ENCODE measurements at places on chromosomes 2 and 18.

DNA sequence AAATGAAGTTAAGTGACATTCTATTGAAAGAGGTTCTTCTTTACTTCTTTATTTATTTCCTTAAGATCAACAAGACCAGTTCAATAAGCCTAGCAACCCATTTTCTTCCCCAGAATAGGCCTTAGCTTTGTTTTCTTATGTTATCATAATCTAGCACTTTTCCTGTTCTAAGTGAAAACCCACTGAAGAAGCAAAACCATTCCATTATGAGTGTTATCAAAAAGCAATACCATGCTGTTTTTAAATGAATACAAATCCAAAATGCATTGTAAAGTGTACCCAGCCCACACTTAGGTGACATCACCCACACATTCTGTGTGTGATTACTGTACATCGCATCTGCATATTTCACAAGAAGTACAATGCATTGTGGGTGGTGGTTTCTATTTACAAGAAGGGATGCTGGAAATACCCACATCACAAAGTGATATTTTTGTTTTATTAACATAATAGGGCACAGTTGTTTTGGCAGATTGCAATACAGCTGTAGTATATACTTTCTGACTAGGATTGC, 679.5 kb downstream of the KCNJ3 start:
- DNase-seq: no peak

- DNase-seq: no peak
Measured at GRCh38 chr18:44895176-44895798, 214.6 kb downstream of the SETBP1 start.

DNA sequence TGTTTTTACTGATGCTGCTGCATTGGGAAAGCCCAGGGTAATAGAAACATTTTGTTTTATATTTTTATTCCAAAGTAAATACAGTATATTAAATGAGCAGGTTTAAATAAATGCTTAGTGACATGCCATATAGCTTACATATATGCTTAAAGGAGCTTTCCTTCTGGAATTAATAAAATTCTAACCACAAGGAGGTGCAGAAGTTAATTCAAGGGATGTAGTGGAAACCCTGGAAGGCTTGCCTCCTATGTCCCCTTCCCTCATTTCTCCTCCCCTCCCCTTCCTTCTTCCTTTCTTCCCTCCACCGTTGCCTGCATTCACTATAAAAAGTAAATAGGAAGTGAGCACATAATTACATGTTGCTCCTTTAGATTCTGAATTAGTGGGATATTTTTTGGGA, 96.3 kb downstream of the UBE2E3 start:
- no peak for DNase-seq

DNA sequence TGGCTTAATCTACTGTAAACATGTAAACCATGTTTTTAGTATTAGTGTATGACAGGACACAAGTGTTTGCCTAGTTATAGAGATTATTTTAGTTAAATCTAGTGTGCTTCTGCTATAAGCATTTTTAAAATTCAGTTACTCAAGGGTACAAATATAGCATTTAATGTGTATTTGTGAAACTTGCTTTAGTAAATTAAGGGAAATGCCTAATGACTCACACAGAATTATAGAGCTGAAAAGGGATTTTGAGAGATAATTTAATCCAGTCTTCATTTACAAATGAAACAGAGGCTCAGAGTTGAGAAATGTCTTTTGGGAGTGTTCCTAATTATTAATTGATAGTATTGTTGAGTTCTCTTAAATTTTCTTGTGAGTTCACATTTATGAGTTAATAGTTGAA, 8.2 kb downstream of the ACTR3 start:
- DNase-seq: no peak

GRCh38 chr2:219495531-219496122, 3.1 kb upstream of the GMPPA start:
- peak; percentile 41 for DNase-seq

DNA sequence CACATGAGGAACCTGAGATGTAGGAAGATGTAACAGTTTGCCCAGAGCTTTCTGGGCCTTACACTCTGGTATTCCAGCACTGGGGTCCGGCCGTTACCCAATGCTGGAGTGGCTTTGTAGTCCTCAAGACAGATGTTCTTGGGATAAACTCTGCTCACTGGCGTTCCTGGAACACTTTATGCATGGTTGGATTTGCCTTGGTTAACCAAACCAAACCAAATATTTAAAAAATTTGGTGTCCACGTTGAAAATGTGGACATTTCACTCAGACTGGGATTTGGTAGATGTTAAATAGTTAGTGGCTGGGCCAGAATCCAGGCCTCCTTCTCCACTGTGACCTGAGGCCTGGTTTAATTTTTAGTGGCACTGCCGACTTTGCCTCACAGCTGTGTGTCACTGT, 81.5 kb downstream of the ACOXL start:
- DNase-seq: no peak

GRCh38 chr2:88059979-88060906, 4.7 kb upstream of the KRCC1 start:
- no peak for DNase-seq

- no peak for DNase-seq
Measured at GRCh38 chr2:127027715-127028114, 79.2 kb downstream of the BIN1 start.

DNA sequence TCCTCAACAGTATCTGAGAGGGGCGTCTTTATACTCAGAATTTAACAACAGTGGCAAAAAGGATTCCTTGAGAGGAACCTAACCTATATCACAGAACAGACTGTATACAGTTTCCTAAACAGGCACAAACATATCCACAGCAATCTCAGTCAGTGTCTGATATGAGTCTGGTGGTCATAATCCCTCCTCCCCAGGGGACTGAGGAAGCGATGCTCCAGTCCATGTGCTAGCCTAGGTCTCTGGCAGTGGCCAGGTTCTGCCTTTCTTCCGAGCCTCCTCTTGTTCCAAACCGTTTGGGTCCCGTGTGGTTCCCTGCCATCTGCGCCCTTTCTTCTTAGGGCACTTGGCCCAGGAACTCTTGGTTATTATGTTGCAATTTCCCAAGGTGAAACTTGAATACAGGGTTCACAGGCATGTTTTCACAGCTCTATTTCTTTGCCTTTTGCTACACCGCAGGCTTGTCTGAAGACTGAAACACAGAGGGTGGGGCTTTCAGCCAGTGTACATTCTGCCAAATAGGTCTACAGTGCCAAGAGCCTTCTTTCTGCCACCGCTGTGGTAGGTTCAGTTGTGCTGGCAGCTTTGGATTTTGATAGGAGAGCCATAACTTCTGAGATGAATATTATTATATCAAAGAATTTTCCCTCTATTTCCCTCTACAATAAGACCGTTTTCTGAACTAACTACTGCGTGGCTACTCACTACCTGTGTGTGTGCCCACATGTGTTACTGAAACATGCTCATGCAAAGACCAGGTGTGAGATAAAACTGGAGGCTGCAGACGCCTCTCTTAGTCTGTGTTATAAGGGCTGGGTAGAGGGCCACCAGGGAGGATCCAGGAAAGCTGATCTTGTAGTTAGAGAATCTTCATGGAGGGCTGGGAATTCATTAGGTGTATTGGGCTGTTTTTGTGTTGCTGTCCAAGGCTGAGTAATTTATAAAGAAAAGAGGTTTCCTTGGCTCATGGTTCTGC, 75.0 kb upstream of the HAAO start:
- DNase-seq: no peak

DNA sequence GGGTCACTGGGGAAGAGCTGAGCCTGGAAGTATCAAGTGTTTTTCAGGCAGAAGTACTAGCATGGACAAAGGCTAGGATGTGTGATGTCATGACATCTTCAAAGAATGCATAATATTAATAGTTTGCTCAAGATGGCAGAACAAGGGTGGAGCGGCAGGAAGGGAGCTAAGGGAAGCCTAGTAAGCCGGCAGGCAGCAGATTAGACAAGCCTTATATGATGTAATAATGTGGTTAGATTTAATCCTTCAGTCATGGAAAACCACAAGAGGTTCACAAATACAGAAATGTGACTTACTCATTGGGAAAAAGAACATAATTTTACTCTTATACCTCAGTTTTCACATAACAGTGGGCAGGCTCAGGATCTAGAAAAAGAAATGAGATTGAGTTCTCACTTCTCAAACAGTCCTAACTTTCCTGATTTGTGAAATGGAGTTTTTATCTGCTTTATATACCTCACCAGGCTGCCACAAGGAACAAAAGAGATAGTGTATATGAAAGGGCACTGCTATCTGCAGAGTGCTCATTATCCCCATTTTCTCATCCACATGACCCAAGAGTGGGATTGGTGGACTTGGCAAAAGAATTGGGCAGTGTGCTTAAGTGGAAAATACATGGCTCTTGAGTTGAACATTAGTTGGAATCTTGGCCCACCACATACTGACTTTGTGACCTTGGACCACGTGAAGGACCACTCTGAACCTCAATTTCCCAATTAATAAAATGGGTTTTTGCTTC, 89.1 kb upstream of the LHCGR start:
- DNase-seq: no peak

DNA sequence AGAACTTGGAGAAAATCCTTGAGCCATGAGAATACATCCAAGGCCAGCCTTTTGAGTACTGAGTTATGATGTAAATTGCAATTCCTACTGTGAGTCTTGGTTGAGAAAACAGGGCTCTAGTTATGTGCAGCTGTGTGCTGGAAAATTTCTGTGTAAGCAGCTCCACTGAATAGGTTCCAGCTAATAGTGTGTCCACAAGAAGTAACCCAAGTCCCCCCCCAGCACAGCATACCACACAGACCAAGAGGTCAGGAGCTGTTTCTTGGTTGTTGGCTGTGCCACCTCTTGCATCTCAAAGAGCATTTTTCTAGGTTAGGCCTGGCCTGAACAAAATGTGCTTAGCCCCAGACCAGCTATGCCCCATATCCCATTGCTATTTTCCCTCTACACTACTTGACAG, 36.8 kb upstream of the APCDD1 start:
- DNase-seq: no peak

- no peak for DNase-seq
Measured at GRCh38 chr2:12335131-12335530, 381.6 kb upstream of the TRIB2 start.
